GM04503 (cell line): ENCODE measurements at places on chromosomes 6 and 20.

- no peak for DNase-seq
Observed at GRCh38 chr6:133555685-133556084, 314.5 kb downstream of the EYA4 start.

DNA sequence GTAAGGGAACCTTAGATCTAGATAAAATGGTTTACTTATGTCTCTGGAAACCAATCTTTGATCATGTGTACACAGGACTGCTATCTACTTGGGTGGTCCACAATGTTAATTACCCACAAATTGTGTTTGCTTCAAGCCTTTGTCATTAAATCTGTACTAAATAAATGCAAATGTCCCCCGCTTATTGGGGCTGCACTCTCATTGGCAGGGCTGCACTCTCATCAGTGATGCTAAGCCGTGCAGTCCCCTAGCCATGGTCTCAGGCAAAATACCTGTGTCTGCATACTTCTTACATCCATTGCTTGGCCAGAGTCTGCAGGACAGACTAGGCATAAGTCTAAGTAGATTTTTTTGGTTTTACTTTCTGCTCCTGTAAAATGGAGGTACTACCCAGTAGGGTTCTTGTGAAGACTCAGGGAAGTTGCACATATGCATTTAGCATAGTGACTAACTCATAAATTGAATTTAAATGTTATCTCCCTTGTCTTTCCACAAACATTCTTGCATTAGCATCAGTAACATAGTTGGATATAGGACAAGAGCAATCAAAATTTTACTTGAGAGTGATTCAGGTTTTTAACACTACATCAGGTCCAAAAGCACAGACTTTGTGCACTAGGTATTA is 117.4 kb downstream of the ASCC3 start:
- DNase-seq = no peak

DNA sequence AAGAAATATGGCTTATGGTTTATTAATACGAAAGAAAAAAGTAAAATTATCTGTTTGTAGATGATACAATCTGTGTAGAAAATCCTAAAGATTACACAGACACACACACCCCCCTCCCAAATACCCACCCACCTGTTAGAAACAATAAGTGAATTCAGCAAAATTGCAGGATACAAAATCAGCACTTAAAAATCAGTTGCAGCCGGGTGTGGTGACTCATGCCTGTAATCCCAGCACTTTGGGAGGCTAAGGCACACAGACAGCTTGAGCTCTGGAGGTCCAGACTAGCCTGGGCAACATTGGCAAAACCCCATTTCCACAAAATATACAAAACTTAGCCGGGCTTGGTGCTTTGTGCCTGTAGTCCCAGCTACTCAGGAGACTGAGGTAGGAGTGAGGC is 42.3 kb downstream of the NINL start:
- DNase-seq = no peak

DNA sequence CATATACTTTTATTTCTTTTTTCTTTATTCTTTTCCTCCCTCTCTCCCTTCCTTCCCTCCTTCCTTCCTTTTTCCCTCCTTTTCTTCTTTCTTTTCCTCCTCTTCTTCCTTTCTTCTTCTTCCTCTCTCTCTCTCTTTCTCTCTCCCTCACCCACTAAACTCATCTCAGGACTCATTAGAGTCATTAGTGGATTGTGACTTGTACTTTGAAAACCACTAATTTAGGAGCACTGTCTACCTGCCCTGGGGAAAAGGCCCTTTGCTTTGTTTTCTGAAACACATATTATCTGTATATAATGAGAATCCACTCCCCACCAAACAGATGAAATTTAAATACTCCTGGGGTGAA is 68.7 kb upstream of the CEP85L start:
- DNase-seq = no peak

DNA sequence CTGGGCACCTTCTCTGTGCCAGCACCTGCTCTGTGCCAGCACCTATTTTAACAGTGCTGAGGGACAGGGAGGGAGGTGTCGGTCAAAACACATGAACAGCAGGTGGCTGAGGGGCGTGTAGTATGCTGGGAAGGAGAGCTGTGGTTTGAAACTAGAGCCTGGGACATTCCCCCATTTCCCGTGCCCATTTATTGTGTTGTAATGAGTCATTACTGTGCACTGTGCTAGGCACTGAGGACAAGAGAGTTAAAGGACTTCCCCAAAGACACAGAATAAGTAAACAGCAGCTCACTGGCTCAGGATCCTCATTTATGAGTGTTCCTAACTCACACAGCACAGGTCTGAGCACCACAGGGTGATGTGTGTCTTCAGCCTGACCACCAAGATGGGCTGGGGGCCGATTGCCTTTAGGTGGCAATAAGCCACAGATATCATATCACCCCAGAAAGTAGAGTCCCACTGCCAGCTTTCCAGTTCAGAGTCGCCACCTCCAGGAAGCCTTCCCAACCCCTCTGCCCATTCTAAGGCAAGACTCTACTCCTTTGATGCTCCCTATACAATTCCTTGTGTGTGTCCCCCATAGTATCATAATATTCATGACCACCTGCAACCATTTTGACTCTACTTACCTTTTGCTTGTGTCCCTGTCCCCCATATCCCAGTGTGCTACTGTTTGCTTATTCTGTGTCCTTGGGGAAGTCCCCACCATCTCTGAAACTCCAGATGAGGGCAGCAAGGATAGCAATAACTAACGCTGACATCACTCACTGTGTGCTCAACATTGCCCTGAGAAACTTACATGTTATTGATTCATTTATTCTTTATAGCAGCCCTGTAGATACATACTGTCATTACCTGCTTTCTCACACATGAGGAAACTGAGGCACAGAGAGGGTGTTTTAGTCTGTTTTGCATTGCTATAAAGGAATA is 87.3 kb downstream of the TOX2 start:
- DNase-seq = no peak

- DNase-seq = no peak
Observed at GRCh38 chr6:16740097-16740496, 21.2 kb downstream of the ATXN1 start.

- DNase-seq = no peak
Observed at GRCh38 chr6:19837511-19838441, 606 bp downstream of the ID4 start.

DNA sequence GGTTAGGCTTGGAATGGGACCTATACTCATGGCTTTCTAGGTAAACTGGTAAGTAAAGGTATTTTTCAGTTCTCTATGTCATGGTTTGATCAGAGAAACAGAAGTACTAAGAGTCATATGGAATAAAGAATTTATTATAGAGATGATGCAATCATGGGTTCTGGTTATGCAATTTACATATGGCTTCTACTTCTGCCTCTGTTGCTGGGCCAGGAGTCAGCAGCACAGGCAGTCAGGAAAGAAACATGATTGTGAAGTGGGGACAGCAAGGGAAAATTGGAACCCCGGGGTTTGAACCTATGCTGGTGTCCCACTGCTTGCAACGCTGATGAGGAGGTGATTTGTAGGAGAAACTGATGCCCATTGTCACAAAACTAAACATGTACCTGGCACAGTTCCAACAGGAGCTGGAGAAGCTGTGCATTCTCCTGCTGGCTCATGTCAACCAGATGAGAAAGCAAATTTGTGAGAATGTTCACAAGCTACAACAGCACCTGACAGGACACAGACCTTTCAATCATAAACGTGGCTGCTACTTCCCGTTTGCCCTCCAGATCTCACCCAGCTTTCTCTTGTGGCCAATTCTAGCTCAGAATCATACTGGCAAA is 887.1 kb downstream of the TFAP2A start:
- no peak for DNase-seq

DNA sequence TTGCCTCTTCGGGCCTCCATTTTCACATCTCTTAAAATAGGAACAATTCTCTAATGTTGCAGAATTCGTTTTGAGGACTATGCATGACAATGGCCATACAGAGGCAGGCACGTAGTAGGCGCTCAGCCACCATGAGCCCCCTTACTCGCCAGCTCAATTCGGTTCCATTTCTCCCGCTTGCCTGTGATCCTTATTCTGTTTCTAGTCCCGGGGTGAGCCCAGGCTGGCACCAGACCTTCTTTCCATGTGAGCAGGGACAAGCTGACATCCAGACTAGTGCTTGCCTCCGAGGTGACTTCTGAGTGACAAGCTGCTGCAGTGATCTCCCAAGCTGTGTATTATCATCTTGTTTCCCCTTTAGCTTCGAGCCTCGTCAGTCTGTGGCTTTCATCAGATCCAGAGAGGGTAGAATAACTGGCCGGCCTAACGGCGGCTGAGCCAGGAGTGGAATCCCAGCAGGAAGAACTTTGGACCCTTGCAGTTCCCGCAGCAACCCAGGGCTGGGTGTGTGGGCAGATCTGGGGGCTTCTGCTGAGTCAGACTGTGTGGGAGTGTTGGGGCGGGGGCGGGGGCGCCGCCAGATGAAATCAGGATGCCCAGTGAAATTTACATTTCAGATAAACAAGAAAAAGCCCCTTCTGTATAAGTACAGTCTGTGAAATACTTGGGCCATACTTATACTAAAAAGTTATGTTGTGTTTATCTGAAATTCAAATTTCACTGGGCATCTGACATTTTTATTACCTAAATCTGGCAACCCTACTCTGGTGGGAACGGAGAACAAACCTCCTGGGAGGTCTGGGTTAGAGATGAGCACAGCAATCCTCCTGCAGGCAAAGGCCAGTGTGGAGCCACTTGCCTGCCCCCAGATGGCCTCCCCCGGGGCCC is 10.9 kb downstream of the BANF2 start:
- no peak for DNase-seq

- no peak for DNase-seq
Observed at GRCh38 chr6:3520281-3521230, 63.7 kb upstream of the SLC22A23 start.

- DNase-seq = no peak
Observed at GRCh38 chr20:46398963-46399362, 7.5 kb downstream of the ELMO2 start.

DNA sequence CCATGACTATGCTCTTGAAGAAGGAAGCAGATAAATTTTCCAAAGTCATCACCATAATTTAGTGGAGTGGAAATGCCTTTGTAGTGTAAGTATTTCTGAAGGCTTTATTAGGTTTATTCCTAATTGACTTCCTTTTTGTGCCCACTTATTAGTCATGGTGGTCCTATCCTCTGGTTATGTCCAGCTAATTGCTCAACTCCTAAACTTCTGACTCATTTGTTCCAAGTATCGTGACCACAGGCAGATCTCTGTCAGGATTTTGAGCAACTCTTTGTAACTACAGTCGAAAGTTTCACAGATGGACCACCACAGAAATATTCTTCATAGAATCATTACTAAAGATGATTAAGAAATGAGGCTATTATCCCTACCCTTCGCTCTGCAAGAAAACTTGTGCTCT is 315.6 kb upstream of the PTCHD4 start:
- peak; percentile 26 for DNase-seq

GRCh38 chr6:23534351-23534750 is 591.7 kb upstream of the NRSN1 start:
- no peak for DNase-seq

DNA sequence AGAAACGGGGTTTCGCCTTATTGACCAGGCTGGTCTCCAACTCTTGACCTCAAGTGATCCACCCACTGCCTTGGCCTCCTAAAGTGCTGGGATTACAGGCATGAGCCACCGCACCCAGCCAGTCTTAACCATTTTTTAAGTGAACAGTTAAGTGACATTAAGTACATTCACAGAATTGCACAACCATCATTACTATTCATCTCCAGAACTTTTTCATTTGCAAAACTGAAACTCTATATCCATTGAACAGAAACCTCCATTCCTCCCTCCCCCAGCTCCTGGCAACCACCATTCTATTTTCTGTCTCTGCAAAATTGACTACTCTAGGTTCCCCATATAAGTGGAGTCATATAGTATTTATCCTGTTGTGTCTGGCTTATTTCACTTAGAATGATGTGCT is 59.7 kb downstream of the PLCB4 start:
- DNase-seq = no peak

DNA sequence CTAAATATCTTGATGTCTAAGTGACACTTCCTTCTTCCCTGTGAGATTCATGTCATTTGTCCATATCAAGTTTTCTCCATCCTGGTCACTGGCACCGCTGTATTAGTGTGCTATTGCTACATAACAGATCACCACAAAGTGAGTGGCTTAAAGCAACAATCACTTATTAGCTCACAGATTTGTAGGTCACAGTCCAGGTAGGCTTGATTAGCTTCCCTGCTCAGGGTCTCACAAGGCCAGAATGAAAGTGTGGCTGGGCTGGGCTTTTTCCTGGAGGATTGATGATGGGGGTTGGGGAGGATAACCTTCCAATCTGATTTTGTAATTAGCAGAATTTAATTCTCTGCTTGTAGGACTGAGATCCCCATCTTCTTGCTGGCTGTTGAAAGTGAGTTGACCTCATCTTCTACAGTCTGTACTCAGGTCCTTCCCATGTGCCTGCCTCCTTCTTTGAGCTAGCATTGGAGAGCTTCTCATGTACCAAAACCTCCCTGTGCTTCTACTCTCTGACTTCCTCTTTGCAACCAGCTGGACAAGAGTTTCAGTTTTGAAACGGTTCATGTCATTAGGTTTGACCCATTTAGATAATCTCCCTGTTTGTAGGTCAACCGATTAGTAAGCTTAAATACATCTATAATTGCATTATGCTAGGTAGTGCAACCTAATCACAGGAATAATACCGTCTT is 152.4 kb upstream of the MAN1A1 start:
- DNase-seq = no peak

DNA sequence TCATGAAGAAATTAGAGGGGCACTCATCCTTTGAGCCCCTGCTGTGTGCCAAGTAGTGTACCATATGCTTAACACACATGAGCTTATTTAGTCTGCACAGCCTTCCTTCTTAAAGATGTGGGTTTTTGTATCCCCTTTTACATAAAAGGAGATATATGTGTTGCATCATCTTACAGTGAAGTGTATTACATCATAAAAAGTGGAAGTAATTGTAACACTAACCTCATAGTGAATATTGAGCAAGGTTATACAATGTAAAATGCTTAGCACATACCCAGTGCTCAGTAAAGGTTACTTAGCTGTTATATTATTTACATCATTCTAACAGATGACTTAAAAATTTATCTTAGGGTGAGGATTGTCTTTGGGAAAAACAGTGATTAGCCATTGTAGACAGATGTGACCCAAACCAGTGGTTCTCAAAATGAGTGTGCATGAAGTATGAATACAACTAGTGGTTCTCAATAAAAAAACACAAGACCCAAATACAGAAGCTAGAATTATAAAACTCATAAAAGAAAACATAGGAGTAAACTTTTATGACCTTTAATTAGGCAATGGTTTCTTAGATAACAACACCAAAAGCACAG is 3.8 kb upstream of the PIGU start:
- DNase-seq = no peak

GRCh38 chr20:10906834-10907233 is 233.0 kb upstream of the JAG1 start:
- DNase-seq = no peak
